NCI-H146 (cell line): ENCODE measurements at places on chromosomes 16 and 17.
A peak's percentile ranks its signal among the peaks of the same experiment; 100 is the strongest.

DNA sequence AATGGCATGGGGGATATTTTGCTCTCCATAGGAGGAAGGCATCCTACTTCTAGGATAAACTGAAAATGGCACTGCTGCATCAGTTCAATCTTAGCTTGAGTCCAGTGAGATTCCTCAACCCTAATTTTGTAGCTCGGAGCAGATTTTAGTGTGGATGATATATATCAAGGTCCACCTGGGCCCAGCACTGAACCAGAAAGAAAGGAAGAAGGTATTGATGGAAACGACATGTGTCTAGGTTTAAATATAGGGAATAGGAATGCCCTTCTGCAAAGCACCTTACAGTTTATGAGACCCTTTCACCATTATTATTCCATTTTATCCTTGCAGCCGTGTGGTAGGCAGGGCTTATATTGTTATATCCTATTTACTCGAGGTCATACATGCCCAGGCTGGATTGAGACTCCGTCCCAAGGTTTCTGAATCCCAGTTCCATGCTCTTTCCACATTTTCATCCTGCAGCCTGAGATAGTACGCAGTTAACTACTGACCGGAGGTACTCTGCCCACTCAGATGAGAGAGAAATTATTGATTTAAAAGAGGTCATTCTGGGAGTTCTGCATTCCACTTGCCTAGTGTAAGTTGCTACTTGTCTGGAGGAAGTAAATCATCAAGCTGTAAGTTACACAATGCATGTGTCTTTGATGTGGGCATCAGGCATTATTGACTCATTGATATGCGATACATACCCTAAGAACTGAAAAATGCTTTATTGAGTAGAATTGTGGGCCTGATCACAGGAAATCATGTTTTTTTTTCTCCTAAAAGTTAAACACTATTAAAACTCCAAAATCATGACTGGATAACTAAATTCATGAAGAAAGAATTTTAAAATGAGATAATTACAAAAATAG is 10.1 kb downstream of the KRT39 start:
- DNase-seq = no peak

DNA sequence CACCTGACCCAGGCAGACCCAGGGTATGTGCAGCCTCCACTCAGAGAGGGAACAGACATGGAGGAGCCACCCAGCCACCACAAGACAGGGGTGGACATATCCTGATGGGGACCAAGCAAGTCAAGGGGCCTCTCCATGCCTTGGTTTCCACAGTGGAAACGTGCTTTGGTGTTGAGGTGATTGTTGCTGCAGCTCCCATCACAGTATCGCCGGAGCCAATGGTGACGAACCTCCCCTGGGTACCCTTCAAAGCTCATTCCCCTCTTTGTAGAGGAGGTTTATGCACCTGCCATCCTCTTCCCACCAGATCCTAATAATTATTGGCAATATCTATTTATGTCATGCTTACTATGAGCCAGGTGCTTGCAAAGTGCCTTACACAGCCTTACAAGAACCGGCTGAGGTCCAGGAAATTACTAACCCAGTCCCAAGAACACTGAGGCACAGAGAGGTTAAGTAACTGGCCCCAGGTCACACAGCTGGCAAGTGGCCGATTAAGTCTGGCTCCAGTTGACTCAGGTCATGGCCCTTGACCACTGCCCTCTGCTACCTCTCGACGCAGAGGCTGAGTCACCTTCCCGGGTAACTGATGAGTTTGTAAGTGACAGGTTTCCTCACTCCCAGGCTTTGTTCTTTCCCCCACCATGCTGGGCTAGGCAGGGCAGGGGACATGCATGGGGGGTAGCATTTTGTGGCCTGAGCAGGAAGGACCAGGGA is 20.6 kb downstream of the SLC12A3 start:
- no peak for DNase-seq

DNA sequence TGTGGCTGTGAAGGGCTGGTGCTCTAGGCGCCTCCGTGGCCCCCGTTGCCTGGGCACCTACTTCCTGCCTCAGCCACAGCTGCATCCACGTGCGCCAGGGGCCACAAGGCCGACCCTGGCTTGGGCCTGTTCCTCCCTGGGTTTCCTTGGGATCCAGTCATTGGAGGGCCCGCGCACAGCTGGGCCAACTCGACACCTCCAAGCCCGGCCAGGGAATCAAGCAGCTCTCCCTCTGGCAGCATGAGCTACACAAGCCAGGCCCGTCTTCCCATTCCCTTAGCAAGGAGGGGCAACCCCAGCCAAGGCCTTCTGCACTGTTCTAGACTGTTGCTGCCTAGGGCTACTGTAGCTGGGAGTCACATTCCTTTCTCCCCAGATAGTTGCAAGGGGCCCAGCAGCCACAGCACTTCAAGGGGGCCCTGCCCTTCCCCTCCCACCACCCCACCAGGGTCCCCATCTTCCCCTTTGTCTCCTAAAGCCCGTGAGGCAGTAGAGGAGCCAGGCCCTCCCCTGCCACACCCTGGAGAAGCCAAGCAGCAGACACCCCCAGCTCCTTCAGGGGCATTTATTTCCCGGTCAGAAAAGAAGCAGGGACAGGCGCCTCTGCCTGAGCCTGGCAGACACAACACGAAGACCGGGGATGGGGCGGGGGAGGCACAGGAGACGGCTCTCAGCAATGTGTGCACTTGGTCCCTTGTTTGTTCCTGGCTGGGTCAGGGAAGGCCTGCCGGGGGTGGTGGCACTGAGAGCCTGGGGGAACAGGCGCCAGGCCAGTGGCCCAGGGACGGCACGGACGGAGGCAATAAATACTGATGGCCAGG is 3.8 kb downstream of the ARHGDIA start:
- DNase-seq = no peak

GRCh38 chr16:84421081-84421937 is 53.0 kb downstream of the ATP2C2 start:
- no peak for DNase-seq

GRCh38 chr17:29557085-29557738 is 9.6 kb downstream of the ABHD15 start:
- no peak for DNase-seq

GRCh38 chr17:16407911-16408588 is 7.3 kb upstream of the TRPV2 start:
- DNase-seq = peak; percentile 74

- no peak for DNase-seq
Observed at GRCh38 chr17:45022288-45022648, 29.2 kb downstream of the DCAKD start.

DNA sequence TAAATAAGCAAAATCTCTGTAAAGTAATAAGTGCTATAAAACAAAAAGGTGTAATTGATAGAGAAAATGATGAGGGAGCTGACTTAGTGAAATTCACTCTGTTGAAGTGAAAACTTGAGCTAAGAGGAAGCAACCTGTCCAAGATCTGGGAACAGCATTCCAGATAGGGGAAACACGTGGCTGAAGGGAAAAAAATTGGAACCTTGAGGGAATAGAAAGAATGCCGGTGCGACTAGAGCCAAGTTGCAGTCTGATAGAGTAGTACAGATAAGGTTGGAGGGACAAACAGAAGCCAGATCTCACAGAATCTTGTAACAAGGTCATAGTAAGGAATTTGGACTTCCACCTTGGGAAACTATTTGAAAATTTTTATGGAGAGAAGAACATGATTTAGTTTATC is 623 bp upstream of the DDX52 start:
- peak; percentile 1 for DNase-seq

- DNase-seq = no peak
Observed at GRCh38 chr16:57882792-57883191, 80.5 kb upstream of the KIFC3 start.

DNA sequence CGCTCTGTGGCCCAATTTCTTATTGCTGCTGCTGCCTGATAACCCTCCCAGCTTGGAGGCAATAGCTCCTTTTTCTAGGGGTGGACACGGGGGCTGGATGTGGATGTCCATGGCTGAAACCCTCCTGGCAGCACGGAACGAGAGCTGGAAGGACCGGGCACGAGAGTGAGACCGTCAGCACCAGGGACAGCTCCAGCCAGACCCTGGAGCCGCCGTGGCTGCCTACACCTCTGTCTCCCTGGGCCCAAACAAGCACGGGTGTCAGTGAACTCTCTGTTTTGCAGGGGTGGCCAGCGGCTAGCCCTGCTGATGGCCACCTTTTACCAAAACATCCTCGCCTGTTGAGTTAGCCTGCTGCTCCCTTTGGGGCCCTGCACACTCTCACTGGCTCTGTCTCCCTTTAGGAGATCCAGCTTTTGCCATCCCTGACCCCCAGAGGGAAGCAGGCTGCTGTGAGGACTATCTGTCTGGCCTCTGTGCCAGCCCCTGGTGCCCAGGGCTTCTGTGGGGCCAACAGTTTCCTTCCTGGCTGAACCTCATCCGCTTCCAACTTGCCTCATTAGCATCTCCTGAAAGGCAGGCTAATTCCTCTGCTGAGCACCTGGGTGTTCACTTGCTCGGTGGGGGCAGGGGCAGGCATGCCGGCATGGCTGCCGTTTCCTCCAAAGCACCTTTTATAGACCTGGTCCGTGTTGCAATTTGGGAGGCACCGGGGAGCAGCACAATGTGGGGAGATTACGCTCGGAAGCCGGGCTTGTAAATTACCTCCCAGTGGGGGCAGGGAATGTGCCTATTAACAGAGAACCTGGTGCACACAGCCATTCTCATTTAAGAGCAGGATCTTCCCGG is 118.1 kb downstream of the ENGASE start:
- DNase-seq = no peak

GRCh38 chr17:58344047-58344790 is 7.8 kb downstream of the SUPT4H1 start:
- DNase-seq = no peak

DNA sequence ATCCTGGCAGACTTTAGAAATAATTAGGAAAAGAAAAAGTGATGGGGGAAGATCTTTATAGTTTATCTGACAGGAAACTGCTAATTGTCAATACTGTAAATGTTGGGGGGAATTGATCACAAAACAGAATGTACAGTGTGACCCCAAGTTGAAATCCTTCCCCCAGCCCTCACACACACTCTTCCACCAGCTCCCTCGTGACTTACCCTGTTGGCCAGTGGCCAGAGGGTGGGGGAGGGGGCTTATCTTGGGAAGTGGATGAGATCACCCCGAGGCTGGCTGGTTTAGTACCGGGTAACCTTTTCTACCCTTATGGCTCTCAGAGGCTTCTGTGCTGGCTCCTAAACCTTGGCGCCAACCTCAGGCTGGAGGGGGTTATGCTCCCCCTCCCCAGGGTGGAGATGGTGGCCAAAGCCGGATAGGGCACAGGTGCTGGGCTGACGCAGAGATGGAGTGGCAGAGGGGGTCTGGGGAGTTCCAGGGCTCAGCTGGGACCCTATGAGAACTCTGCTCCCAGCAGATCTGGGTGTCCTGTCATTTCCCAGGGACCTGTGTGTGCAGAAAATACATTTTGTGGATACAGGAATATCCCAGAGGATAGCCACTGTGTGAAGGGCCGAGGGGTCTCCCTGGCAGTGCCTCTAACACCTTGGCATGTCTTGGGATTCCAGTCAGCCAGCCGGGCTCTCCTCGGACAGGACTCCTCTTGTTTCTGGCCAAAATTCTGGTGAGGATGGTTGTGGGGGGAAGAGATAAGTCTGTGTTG is 18.6 kb downstream of the CDH16 start:
- DNase-seq = peak; percentile 7

DNA sequence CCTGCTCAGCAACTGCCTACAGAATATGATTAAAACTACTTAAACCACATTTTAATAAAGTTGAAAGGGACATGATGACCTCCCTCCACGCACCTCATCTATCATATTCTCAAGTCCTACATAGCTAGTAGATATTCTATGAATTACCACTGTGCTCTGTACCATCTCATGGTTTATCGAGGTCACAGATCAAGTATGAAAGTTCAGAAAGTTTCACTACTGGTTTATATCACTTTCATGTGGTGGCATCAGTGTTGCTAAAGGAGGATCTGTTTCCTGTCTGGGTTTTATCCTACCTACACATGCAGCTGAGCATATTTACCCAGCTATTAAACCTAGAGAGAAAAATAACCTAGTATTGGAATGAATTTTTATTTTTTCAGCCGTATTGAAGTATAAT is 214.9 kb upstream of the MON1B start:
- DNase-seq = peak; percentile 51

- DNase-seq = no peak
Observed at GRCh38 chr17:2369039-2369438, 31.7 kb downstream of the SGSM2 start.
